ENCODE measurements at places on chromosomes 4 and X.

GRCh38 chr4:11919316-11919715 lies 490.6 kb upstream of the HS3ST1 start:
- no peak for DNase-seq

DNA sequence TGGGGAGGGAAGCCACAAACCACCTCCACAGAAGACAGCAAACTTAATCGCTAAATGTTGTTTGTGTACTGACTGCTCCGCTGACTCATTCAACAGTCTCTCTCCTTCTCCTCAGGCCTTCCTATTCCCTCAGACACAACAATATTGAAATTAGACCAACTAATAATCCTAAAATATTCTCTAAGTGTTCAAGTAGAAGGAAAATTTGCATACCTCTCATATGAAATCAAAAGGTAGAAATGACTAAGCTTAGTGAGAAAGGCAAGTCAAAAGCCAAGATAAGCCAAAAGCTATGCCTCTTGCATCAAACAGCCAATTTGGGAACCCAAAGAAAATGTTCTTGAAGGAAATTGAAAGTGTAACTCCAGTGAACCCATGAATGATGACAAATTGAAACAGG lies 75.7 kb upstream of the ARHGAP24 start:
- no peak for DNase-seq

GRCh38 chr4:133096972-133097371 lies 52.1 kb upstream of the PCDH10 start:
- no peak for DNase-seq

DNA sequence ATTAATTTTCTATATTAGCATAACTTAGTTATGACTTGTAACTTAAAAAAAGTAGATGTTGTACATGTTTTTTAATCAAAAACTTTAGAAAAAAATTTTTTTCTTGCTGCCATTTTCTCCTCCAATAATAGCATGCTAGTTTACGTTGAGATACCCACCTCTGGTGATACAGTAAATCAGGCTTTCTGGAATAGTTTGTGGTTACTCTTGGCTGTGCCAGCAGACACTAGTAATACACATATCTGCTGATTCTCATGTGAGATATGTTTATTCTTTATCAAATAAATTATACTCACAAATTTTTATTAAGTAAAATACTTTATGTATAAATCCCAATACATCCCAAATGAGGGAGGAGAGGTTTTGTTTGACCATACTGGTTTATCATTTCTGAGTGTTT lies 117.3 kb downstream of the KLHL8 start:
- DNase-seq, result no peak

- no peak for DNase-seq
Observed at GRCh38 chrX:30613721-30614120, 36.2 kb upstream of the TASL start.

GRCh38 chrX:24979081-24979480 lies 36.7 kb downstream of the ARX start:
- no peak for DNase-seq

- DNase-seq, result no peak
Observed at GRCh38 chrX:85903692-85904471, 143.5 kb downstream of the CHM start.
